AG04450 (cell line): ENCODE measurements at places on chromosomes 11 and 22. TPM values are rescaled to one million over a fixed set of nuclear protein-coding genes. Genes with fewer than 3 reads are reported as not detected.

- DNase-seq = no peak
Observed at GRCh38 chr11:21640491-21640890, 552.4 kb upstream of the ANO5 start.

DNA sequence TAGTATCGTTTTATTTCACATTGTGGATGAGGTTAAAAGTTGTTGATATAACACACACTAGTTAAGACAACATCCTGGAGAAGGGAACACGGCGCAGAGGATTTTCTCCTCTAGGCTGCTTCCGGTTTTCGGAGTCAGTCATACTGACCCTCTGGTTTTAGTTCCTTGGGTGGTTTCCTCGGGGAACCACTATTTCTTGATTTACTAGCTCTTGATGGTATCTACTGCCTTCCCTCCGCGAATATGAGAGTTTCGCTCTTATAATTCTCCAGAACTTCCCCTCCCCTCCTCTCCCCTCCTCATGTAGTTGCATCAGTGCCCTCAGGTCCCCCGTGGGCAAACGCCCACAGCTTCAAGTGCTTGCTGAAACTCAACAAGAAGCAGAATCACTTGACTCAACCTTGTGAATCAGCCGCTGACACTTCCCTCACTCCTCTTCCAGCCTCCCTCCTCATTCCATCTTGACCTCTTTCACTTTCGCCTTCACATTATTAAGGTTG, 15.9 kb upstream of the APOBEC3A start:
- DNase-seq = no peak

Gene CCDC188
- polyA plus RNA-seq = not detected in 2 replicates

Gene CASP5
- 0.07 and 0.15 TPM in 2 replicates for polyA plus RNA-seq

Gene IFITM2
- 219 and 367 TPM in 2 replicates for polyA plus RNA-seq

DNA sequence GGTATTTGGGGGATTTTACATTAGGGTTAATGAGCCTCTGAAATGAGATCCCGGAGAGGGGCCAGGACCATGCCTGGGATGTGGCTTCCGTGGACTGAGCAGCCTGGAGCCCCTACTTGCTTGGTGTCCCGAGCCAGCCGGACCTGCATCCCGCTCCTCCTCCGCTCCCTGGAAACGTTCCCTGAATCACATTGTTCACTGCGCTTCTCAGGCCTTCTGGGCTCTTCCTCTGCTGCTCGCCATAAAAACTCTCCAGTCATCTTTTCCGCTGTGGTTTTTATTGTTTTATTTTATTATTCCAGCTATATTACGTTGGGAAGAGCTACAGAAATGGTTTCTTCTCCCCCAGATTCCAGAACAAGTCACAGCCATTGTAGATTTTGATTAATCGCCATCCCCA, 13.3 kb upstream of the KCNQ1OT1 start:
- DNase-seq = no peak

GRCh38 chr11:2992997-2993325, 832 bp upstream of the NAP1L4 start:
- no peak for DNase-seq

Gene ZNF214
- 1.9 and 3.4 TPM in 2 replicates for polyA plus RNA-seq

Gene OR51B4
- 0.67 and 0.82 TPM in 2 replicates for polyA plus RNA-seq

- peak; percentile 18 for DNase-seq
Observed at GRCh38 chr11:47495011-47495855, 46.3 kb upstream of the RAPSN start.

Gene TUBA8
- 2.7 and 3.0 TPM in 2 replicates for polyA plus RNA-seq

DNA sequence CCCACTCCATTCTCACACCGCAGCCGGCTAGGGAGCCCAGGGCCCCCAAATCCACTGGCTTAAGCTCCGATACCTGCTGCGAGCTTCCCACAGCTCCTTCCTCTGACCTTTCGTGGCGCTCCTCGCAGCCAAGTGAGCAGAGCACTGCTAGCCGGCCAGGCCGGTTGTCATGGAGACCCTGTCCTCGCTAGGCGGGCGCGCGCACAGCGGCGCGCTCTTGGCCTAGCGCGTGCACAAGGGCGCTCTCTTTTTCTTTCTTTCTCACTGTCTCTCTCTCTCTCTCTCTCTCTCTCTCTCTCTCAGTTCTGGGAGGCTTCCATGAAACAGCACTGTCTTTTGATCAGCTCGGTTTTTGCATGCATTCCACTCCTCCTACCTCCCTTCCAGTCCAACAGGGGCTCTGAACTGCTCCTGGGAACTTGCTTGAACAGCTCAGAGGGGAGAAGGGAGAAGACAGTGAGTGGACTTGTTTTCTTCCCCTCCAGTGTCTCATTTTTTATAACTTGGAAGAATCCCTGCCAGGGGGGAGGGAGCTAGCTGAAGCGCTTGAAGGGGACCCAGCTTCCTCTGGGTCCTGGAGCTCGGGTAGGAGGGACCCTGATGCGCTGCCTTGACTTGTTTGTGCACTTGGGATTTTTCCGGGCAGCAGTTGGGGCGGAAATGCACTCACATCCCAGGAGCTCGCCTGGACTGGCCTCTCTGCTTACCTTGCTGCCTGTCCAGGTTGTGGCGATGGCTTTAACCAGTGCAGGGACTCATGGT, 100.3 kb upstream of the AKIP1 start:
- peak; percentile 61 for DNase-seq

- DNase-seq = no peak
Observed at GRCh38 chr11:68528630-68529029, 68.1 kb downstream of the PPP6R3 start.

GRCh38 chr11:57274904-57275498, 38.0 kb upstream of the APLNR start:
- DNase-seq = no peak

DNA sequence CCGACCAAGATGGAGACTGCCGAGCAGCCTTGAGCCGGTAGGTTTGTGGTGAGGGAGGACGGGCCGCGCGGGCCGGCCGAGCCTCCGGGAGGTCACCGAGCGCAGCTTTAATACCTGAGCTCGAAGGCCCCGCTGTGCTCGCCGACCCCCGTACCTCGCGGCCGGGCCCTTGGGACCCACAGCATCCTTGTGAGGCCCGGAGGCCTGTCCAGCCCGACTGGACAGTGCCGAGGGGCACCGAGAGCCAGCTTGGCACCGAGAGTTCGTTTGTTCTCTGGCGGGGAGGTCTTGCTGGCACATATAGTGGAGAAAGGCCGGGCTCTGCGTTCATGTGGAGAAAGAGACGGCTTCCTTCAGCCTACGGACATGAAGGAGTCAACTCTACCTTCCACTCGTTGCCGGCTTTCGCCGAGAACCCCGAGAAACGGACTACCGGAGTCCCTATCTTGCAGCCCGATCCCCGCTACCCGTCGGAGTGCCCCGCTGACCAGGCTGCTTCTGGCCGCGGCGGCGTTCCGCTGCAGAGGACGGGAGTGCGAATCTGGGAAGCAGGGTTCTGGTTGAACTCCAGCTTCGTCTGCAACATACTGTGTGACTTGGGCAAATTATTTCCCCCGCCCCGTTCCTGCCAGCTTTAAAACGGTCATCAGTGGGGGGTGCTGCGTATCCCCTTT, 349 bp downstream of the TSSC4 start:
- DNase-seq = no peak

DNA sequence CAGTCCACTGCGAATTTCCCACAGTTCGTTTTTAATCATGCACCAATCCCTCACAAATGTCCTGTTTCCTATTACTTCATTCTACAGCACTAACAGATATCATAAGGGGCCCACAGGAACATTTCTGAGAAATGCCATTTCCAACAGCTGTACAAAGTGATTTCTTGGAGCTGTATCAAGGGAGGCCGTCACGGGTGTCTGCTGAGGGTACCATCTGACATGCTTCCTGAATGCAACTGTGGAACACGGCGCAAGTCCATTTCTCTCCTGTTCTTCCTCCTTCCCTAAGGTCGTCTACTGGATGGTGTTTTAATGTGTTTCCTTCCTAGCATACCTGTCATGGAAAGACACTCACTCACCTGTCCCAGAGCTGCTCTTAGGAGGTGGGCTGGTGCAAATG, 320.7 kb downstream of the LARGE1 start:
- DNase-seq = no peak

Gene SLC29A2
- polyA plus RNA-seq = 0.16 and 0.46 TPM in 2 replicates

DNA sequence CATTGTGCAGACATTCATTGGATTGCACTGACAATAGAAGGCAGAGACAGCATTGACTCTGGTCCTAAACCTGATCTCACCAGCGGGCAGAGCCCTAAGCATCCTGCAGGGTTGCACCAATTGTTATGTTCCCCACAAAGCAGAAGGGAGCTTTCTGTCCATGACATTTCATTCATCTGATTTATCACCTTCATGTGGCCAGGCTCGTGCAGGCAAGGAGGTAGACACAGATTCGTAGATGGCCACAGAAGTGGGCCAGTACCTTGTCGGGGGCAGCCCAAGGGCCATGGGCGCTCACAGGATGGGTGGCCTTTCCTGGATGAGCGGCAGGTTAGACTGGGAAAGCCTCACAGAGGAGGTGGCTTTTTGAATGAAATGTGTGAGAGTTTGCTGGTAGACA, 2.9 kb downstream of the TSKU start:
- no peak for DNase-seq

DNA sequence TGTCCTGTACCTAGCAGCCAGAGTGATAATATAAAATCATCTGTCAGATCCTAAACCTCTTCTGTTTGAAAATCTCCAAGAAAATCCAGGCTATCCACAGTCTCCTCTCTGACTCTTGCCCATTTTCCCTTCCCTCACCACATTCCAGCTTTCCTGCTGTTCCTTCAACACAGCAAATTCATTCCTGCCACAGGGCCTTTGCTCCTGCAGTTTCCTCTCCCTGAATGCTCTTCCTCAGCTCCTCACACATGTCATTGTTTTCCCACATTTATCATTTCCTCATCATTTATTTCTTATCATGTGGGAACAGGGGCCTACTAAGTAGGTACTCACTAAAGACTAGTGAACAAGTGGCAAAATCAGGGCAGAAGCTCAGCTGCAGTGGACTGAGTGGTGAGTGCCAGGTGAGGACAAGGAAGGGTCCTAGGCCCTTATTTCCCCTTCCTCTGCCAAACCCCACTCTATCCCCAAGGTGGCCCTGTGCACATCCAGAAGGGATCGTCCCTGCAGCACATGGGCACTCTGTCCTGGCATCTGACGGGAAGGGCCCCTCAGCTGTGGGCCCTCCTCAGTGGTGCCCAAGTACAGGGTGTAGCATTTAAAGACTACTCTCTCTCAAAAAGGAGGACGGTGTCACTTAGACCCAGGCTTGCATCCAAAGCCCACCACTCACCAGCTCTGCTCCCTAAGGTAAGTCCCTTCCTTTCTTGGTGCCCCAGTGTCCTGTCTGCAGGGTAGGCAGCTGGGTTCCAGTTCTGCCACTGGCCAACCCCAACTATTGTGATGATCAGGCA, 2.0 kb downstream of the LRRC32 start:
- DNase-seq = no peak

GRCh38 chr11:62892077-62892922, 11.6 kb downstream of the SLC3A2 start:
- DNase-seq = no peak

DNA sequence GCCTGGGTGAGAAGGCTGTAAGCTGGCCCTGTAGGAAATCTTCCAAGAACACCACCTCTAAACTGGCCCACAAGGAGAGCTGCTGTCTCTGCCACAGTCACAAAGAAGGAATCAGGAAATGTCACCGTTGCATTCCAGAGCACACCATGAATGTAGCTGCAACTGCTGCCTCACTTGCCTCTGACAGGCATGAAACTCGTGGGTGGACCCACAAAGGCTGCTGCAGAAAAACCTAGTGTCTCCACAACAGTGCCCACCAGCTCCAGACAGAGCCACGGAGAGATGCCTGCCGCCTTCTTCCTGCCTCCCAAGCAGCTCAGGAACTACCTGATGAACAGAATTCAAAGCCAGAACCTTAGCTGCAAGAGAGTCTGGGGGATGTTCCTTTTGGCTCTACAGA, 10.5 kb downstream of the DNAJB13 start:
- no peak for DNase-seq
